K562 (cell line): ENCODE measurements at places on chromosomes 16 and 17.

GRCh38 chr17:49315551-49316257, 46.3 kb downstream of the ZNF652 start:
- H3K36me3 ChIP-seq, result peaks cover 17% of the 10 kb centered on the region; the same call in 2 of the 3 replicates
- no peak overlapping the region for H3K27ac ChIP-seq
- DNase-seq, result peak; percentile 58
- no peak overlapping the region for H3K4me3 ChIP-seq
- H3K27me3 ChIP-seq, result no peaks in the 10 kb centered on the region

DNA sequence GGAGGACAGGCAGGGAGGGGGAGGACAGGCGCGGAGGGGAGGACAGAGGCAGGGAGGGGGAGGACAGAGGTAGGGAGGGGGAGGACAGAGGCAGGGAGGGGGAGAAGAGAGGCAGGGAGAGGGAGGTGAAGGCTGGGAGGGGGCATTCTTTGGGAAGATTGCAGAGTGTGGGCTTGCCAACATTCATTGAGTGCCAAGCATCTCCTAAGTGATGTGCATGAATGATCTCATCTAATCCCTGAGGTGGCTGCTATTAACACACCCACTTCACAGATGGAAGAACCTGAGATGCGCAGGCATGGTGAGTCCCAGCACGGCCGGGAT, 58.3 kb downstream of the NT5M start:
- peaks cover 3% of the 10 kb centered on the region; the same call in 2 of the 3 replicates for H3K27me3 ChIP-seq
- H3K4me3 ChIP-seq, result no peak overlapping the region
- DNase-seq, result no peak
- no peak overlapping the region for H3K27ac ChIP-seq
- H3K36me3 ChIP-seq, result no peaks in the 10 kb centered on the region

DNA sequence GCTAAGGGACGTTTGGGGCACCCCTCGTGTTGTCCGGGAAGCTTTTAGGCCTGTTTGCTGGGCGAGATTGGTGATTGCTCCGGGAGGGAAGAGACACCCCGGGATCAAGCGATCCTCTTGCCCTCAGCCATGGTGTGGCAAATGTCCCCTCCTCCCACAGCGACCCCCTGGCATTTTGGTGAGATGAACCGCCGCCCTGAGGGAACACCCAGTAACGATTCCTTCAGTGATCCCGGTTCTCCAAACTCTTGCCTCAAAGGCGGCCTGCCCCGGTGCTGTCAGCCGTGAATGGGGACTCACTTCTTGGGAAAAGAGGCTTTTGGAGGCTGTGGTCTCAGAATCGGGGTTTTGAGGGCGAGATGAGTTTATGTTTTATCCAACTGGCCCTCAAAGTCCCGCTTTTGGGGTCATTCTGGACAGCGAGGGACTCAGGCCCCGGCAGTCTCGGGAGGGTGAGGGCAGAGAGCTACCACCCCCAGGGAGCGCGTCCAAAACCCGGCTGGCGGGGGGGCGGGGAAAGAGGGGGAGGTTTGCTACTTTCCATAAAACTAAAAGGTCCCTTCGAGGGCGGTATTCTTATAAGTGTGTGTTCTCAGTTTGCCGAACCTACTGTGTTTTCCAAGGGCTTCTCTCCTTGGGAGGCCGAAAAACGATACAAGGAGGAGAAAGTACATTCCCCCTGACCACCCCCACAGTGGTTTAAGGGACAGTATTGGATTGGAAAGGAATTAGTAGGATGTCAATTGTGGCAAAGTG, 232.7 kb downstream of the MRTFB start:
- peak overlapping the region; percentile 70 for H3K27ac ChIP-seq
- peaks cover 53% of the 10 kb centered on the region for H3K4me1 ChIP-seq
- H3K4me3 ChIP-seq, result peak overlapping the region; percentile 91

DNA sequence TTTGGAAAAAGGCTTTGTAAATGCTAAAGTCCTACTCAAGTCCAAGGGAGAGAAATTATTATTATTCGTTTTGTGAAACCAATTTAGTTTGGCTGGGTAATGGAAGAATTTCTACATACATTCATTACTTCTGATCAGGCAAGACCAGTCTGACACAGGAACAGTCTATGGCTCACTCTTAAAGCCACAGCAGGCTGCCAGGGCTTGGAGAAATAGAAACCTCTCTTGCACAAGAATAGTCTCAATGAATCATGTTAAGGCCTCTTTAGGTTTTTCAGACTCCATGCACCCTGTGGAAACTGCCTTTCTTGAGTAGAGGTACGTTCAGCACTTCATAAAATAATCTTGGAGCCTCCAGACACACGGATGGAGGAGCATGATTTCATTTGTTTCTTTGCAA, 167.7 kb downstream of the IRX3 start:
- H3K4me1 ChIP-seq, result no peaks in the 10 kb centered on the region
- no peak overlapping the region for H3K27ac ChIP-seq

DNA sequence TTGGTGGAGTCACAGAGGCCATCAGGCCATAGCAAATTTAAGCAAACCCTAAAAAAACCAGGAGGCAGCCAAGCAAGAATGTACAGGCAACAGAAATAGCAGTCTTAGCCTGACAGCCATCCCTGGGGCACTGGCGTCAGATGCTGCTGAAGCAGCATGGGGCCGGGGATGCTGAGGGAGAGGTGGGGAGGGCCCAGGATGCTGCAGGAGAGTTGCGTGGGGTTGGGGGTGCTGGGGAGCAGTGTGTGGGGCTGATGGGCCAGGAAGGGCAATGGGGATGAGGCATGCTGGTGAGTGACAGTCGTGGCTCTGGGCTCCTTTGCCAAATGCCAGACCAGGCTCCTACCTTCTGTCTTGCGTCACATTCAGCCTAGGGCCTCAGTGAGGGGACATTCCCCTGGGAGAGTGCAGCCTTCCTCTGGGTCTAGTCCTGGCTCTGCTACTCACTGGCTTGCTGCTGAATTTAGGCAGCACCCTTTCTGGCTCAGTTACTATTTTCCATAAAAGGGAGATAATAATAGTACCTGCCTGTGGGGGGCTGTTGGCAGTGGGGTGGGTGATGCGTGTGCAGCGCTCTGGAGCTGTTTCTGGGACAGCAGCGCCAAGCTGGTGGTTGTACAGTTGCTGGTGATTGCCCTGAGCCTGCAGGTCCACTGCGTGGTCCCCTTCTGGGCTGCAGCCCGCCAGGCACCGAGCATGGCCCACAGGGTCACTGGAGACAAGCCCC, 88.1 kb downstream of the AMFR start:
- no peak for DNase-seq
- peaks cover 16% of the 10 kb centered on the region; the same call in 2 of the 3 replicates for H3K27me3 ChIP-seq
- H3K4me3 ChIP-seq, result no peak overlapping the region

DNA sequence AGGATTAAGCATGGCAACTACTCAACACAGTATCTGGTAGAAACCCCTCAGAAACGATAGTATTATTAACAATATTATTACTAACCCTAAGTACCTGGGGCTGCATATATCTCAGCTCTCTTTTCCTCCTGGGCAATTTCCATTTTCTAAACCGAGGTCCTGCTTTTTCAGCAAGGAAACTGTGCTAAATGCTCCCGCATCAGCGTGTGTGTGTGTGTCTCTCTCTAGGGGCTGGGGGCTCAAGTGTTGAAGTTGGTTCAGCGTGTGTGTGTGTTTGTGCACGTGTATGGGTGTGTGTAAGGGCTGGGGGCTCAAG, 169.3 kb upstream of the MAF start:
- H3K36me3 ChIP-seq, result no peaks in the 10 kb centered on the region
- DNase-seq, result no peak
- H3K4me1 ChIP-seq, result peaks cover 36% of the 10 kb centered on the region
- H3K27me3 ChIP-seq, result no peaks in the 10 kb centered on the region
- H3K4me3 ChIP-seq, result peak overlapping the region; percentile 48
- peak overlapping the region; percentile 87 for H3K27ac ChIP-seq

DNA sequence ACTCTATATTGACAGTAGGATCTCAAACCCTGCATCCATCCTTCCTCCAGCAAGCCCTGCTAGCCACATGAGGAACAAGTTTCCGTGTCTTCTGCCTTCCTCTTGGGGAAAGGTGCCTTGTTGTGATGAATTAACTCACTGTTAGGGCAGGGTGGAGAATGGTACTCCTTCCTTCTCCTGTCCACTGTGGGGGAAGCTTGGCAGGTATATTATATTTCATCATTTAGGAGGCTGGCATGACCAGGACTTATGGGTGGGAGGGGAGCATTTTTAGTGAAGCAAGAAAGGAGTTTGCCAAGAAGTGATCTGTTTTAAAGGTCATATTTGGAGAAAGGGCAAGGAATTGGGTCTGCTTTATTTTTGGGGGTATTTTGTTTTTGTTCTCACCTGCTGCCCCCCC, 9.3 kb upstream of the CDC6 start:
- peaks cover 67% of the 10 kb centered on the region; the same call in 2 of the 3 replicates for H3K36me3 ChIP-seq
- H3K27ac ChIP-seq, result no peak overlapping the region
- H3K4me1 ChIP-seq, result no peaks in the 10 kb centered on the region
- DNase-seq, result no peak
- no peaks in the 10 kb centered on the region for H3K27me3 ChIP-seq

DNA sequence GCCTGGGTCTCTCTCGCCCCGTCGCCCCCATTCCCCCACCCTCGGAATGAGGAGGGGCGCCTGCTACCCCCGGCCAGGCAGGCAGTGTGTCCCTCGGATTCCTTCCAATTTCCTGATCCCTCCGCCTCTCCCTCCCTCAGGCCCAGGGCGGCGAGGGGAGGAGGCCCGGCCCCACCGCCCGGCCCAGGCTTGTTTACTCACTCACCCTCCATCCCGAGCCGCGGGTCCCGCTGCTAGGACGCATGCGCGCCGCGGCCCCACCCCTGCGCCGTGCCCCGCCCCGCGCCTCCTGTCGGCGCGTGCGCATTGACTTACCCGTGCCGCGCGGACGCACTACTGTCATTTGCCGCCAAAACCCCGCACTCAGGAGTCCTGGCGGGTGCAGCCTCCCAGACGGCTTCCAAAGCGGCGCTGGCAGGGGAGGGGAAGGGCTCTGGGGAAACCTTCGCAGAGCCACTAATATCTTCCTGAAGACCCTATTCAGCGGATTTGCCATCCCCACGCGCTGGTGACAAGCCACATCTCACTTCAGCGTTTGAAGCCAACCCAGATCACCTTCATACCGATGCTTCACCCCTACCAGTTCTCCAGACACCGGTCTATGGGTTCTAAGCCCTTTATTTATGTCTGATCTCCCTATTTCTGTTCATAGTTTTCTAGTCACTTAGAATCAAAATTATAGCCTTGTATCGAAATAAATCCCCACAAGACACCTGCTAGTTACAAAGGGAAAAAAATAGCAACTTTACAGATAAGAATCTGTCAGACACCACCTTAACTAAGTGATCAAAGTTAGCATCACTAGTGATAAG, at the start of gene EZH1:
Gene EZH1 (minus strand): TSS at position 235 of the 812 bp plus-strand sequence. CDS start 16,099 bp downstream, outside the sequence.
- H3K4me3 ChIP-seq, result peak within 1 kb of the TSS; percentile 65
- 0 out of 3 replicates have a peak, but pooled peaks cover 2% of the 10 kb centered on the region for H3K36me3 ChIP-seq
- peak within 1 kb of the TSS; percentile 81 for H3K27ac ChIP-seq
- H3K4me1 ChIP-seq, result peaks cover 15% of the 10 kb centered on the region; the same call in 2 of the 3 replicates
- peak; percentile 100 for DNase-seq

- H3K27me3 ChIP-seq, result no peaks in the 10 kb centered on the region
- DNase-seq, result no peak
- H3K4me3 ChIP-seq, result no peak overlapping the region
- no peak overlapping the region for H3K27ac ChIP-seq
- peaks cover 19% of the 10 kb centered on the region for H3K4me1 ChIP-seq
- no peaks in the 10 kb centered on the region for H3K36me3 ChIP-seq
These were observed 19.6 kb downstream of the CCDC102A start for GRCh38 chr16:57516773-57517172.

GRCh38 chr17:48757524-48757961, 29.0 kb upstream of the HOXB13 start:
- H3K36me3 ChIP-seq, result no peaks in the 10 kb centered on the region
- peaks cover 53% of the 10 kb centered on the region for H3K27me3 ChIP-seq
- H3K4me1 ChIP-seq, result no peaks in the 10 kb centered on the region
- no peak overlapping the region for H3K27ac ChIP-seq

DNA sequence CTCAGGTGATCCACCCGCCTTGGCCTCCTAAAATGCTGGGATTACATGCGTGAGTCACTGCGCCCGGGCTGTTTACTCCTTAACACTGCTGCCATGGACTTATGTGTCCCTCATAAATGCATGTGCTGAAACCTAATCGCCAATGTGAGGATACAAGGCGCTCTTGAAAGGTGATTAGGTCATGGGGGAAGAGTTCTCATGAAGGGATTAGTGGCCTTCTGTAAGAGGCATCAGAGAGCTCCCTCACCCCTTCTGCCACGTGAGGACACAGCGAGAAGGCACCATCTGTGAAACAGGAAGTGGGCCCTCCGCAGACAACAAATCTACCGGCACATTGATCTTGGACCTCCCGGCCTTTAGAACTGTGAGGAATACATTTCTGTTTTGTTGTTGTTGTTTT, 19.1 kb downstream of the ITPRIPL2 start:
- H3K4me1 ChIP-seq, result peaks cover 17% of the 10 kb centered on the region
- no peaks in the 10 kb centered on the region for H3K36me3 ChIP-seq
- H3K27me3 ChIP-seq, result no peaks in the 10 kb centered on the region; the same call in 2 of the 3 replicates
- H3K4me3 ChIP-seq, result no peak overlapping the region

- no peak for DNase-seq
- H3K27me3 ChIP-seq, result no peaks in the 10 kb centered on the region
- no peak overlapping the region for H3K27ac ChIP-seq
- H3K36me3 ChIP-seq, result no peaks in the 10 kb centered on the region
These were observed 2254.6 kb downstream of the TP53TG3F start for GRCh38 chr16:35713762-35714650.

- no peak overlapping the region for H3K27ac ChIP-seq
- peaks cover 28% of the 10 kb centered on the region for H3K27me3 ChIP-seq
- DNase-seq, result no peak
- H3K4me1 ChIP-seq, result no peaks in the 10 kb centered on the region
These were observed 79.8 kb downstream of the JPH3 start for GRCh38 chr16:87681981-87682570.

GRCh38 chr16:80006241-80007215, 406.0 kb upstream of the MAF start:
- H3K27ac ChIP-seq, result peak overlapping the region; percentile 0; the same call in 1 of the 3 replicates
- peaks cover 3% of the 10 kb centered on the region; the same call in 1 of the 2 replicates for H3K4me1 ChIP-seq
- no peaks in the 10 kb centered on the region for H3K27me3 ChIP-seq
- H3K4me3 ChIP-seq, result no peak overlapping the region

DNA sequence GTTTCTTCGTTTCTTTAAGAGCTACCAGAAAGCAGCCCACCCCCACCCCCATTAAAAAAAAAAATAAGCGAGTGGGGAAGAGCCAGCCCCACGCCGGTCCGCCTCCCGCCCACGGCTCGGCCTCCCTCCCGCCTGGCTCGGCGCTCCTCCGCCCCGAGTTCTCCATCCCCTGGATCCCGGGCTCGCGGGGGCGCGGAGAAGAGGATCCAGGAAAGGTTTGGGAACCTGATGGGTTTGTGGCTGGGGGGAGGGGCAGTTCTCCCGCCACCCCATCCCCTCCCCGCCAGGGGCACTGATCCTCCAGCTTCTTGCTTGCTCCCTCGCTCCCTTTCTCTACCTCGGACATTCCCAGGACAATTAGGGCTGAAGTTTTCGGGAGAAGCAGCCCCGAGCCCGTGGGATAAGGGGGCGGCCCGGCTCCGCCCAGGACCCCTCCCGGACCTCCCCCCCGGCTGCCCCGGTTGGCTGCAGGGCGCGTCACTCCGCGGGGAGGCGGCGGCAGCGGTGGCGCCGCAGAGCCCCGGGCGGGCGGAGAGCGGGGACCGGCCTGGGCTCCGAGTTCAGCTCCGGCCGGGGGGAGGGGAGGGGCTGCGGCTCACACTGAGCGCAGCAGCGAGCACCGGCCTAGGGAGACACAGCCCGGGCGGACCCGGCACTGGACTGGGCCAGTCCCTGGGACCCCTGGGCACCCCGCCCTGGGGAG, 1.0 kb upstream of the SALL1 start:
- DNase-seq, result no peak
- H3K27me3 ChIP-seq, result no peaks in the 10 kb centered on the region
- no peaks in the 10 kb centered on the region for H3K36me3 ChIP-seq
- no peaks in the 10 kb centered on the region; the same call in 1 of the 2 replicates for H3K4me1 ChIP-seq
- no peak overlapping the region for H3K4me3 ChIP-seq
- H3K27ac ChIP-seq, result no peak overlapping the region

GRCh38 chr17:68660302-68660701, 59.1 kb upstream of the FAM20A start:
- no peak overlapping the region for H3K4me3 ChIP-seq
- no peak for DNase-seq
- no peak overlapping the region for H3K27ac ChIP-seq
- no peaks in the 10 kb centered on the region for H3K27me3 ChIP-seq
- H3K4me1 ChIP-seq, result no peaks in the 10 kb centered on the region
